ENCODE measurements at places on chromosomes 2 and 18. TPM values are rescaled to one million over a fixed set of nuclear protein-coding genes. Genes with fewer than 3 reads are reported as not detected.

PARD3B gene
- 0.83 TPM for total RNA-seq

ADRA2B gene
- 0.07 TPM for total RNA-seq

ACADL gene
- total RNA-seq = not detected

MAPK4 gene
- total RNA-seq = not detected

RNF152 gene
- total RNA-seq = 0.05 TPM

TRIM54 gene
- total RNA-seq = 0.10 TPM

POTEF gene
- not detected for total RNA-seq

RND3 gene
- not detected for total RNA-seq

ZCCHC2 gene
- total RNA-seq = 60.7 TPM

FLACC1 gene
- total RNA-seq = 2.4 TPM

ACMSD gene
- not detected for total RNA-seq
